ENCODE measurements at places on chromosomes 5 and 9. TPM values are rescaled to one million over a fixed set of nuclear protein-coding genes. Genes with fewer than 3 reads are reported as not detected.

DNA sequence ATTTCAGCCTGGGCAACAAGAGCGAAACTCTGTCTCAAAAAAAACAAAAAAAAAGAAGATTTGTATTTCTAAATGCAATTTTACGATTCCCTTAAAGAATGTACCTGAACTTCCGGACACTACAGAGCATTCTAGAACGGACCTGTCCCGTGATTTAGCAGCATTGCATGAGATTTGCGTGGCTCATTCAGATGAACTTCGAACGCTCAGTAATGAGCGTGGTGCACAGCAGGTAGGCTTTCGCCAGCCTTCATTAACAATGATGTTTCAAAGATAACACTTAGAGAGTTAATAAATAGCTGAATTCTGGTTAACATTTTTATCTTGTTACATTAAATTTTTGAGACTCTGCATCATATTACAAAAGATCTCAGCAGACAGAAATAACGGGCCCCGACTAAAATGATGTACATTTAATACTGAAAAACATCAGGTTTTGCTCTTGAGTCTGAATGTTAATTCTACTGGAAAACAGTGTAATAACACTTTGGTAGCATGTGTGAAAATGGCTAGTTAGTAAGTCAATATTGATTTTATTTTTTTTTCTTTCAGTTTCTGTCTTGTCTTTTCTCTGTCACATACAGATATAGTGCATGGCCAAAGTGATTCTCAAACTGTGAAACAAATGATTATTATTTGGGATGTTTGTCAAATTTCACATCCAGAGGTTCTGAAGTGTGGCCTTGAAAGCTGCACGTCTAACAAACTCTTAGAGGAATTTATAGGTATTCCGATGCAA, 23.3 kb downstream of the CCNH start:
- no peak for DNase-seq

Gene SLCO6A1
- polyA plus RNA-seq, result not detected

DNA sequence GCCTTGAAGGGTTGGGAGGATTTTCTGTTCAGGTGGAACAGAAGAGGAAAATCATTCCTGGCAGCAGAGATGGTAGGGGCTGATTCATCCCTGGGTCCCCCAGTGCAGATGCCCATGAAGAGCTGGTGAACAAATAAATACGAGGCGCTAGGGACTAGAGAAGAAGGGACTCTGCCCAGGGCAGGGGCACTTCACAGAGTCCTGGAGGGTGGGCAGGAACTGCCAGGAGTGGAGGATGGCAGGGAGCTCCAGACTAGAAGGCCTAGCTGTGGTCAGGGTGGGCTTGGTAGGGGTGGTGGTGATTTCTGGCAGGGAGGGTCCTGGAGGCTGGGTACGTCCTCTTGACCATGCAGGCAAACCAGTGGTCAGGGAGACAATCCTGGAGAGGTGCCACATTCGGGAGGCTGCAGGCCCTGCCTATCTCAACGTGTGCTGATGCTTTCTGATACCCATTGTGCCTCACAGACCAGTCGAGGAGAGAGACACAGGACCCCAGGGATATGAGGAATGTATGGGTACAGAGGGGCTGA, 69.9 kb downstream of the CRB2 start:
- DNase-seq, result no peak

Gene ITK
- 0.23 TPM for polyA plus RNA-seq

DNA sequence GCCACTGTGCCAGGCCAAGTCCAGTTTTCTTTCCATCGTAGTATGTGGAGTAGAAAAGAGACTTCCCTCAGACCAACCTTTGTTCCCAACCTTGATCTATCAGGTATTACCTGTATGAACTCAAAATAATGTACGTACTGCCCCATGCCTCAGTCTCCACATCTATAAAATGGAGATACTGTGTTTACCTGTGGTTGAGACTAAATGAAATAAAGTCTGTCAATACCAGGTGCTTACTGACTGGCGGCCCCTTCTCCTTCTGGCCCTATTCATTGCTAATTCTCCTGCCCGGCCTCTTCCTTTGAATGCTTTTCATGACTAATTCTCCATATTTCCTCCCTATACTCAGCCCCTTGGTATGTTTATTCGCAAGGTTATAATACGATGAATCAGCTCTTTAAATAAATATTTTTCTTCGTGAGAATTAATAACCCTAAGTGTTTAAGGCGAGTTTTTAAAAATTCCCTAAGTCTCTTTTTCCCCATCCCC, 89.6 kb upstream of the BASP1 start:
- DNase-seq, result no peak

DNA sequence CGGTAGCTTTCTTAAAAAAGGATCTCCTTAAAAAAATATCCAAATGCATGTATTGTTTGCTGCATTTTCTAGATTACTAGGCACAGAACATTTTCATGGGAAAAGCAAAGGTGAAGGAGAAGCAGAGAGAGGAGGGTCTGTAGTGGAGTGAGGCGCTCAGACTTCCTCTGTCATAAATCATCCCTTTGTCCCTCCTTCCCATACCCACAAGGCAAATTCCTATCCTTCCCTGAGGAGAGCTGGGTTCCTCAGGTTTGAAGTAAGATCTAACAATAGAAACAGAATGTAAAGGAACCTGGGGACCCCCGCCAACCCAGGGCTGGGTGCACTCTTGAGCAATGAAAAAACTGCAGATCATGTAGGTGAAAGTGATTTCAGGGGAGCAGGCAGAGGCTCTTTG, 149.2 kb upstream of the ANKH start:
- no peak for DNase-seq

DNA sequence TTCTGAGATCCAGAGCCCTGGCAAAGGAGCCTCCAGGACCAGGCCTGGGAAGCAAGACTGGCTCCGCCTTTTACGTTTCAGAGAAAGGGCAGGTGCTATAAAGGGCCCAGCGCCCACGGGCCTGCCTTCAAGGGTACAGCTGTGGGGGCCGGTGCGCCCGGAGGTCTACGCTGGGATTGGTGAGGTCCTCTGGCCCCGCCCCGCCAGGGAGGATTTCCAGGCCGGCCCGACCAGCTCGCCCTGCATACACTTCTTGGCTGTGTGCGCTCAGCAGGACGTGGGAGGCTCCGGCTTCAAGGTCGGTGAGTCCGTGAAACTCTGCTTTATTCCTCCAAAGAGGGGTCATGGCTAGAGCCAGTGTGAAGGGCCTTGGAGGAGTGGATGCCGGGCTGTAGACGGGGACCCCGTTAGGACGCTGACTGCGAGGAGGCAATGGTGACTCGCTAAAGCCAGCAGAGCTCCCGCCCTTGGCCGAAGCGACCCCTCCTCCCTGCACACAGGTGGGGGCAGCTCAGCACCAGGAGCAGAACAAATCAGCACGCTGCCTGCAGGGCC, at the start of gene CKMT2:
CKMT2 (plus strand) TSS at position 243 of the 555 bp plus-strand sequence. CDS start 17,811 bp downstream, outside the sequence.
- DNase-seq, result peak; percentile 59

- DNase-seq, result no peak
These were observed 26.3 kb upstream of the NDFIP1 start for GRCh38 chr5:142082182-142082781.

GRCh38 chr5:179231309-179231708, 114.0 kb downstream of the ADAMTS2 start:
- no peak for DNase-seq

DNA sequence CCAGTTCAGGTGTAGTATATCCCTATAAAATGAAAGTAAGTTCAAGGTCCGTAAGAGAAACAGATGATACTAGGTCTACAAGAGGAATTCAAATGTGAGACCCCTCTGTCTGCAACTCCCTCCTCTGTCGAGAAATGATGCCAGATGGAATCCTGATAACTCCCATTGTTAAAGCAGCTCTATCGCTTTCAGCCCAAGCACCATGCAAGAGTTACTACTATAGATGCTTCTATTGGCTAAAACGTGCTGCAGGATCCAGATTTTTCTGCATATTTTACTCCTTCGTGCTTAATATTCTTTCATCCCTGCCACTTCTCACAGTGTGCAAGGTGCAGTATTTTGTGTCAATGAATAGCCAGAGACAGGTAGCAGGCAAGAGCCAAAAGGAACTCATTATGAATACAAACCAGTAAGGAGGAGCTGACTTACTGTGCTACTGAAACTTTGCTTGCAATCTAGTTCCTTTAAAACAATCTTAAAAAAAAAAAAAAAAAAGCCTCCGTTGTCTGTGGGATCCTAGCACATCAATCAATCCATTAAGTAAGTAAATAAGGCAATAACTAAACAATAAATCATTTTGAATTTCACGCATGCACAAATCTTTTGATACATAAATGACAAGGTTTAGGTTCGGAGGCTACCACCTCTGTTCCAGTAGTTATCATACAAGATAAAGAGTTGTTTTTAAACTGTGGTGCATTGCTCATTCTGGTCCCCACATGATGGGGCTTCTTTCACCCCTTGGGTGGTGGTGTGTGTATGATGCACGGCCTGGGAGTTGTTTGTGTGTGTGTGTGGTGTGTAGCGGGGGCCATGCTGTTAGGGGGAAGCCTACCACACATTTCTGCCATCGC, 151.1 kb upstream of the MPDZ start:
- DNase-seq, result no peak

- DNase-seq, result no peak
These were observed 814.2 kb upstream of the ZNF608 start for GRCh38 chr5:125560476-125561225.

Gene AHRR
- polyA plus RNA-seq, result 5.9 TPM

DNA sequence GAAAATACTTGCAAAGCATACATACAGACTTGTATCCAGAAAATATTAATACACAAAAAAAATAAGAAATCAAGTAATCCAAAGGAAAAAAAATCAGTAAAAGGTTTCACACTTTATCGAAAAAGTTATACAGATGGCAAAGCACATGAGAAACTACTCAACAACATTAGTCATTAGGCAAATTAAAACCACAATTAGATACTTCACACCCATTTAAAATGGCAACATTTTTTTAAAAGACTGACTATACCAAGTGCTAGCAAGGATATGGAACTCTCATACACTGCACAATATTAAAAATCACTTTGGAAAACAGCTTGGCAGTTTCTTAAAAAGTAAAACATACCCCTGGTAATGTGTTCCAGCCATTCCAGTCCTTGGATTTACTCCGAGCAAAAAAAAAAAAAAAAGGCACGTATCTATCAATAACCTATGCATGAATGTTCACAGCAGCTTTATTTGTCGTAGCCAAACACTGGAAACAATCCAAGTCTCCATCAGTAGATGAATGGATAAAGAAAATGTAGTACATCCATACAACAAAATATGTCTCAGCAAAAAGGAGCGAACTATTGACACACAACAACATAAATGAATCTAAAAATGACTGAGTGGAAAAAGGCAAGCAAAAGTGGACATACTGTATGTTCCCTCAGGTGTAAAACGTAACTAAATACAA, 66.0 kb downstream of the GNAQ start:
- no peak for DNase-seq

DNA sequence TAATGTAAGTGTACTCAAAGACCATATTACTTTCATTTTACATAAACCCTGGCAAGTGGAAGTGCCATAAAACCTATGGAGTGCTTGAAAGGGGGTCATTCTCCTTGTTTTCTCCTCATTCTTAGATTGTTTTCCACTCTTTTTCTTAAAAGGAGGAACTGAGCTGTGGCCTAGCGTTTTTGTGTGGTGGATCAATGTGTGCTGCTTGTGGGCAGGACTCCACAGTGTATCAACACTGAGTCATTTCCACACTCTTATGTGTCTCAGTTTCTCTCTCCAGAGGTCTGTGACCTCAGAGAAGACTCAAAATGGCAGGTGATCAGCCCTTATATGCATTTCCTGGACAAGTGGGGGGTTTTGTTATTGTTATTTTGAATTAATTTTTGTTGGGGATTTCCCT, 516.1 kb upstream of the CDH10 start:
- DNase-seq, result no peak

GRCh38 chr9:136326061-136326760, 1.1 kb upstream of the GPSM1 start:
- DNase-seq, result no peak

Gene ECSCR
- polyA plus RNA-seq, result 21.9 TPM

Gene NUTM2F
- polyA plus RNA-seq, result not detected

- DNase-seq, result no peak
These were observed 13.5 kb downstream of the PLAC8L1 start for GRCh38 chr5:146091881-146092280.
